ENCODE measurements at places on chromosomes 6 and 20.

DNA sequence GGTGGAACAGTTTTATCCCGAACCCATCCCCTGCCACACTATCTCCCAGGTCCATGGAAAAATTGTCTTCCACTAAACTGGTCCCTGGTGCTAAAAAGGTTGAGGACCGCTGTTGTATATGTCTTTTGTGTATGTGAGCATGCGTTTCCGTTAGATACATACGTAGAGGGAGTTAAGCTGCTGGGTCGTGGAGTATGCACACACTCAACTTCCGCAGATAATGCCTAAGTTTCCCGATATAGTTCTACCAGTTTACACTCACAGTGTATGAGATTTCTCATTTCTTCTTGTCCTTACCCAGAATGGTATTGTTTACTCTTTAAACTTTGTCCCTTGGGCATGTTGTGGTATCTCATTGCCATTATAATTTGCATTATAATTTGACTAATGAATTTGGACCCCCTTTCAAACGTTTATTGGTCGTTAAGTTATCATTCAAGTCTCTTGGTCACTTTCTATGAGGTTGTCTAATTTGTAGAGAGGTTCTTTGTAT, 50.5 kb upstream of the SCAF8 start:
- no peak for DNase-seq

- DNase-seq: no peak
Observed at GRCh38 chr6:11484441-11484840, 53.1 kb upstream of the TMEM170B start.

GRCh38 chr20:7980332-7981046, 39.1 kb downstream of the TMX4 start:
- DNase-seq: peak; percentile 23

- no peak for DNase-seq
Observed at GRCh38 chr20:32773223-32773622, 11.0 kb downstream of the DNMT3B start.

DNA sequence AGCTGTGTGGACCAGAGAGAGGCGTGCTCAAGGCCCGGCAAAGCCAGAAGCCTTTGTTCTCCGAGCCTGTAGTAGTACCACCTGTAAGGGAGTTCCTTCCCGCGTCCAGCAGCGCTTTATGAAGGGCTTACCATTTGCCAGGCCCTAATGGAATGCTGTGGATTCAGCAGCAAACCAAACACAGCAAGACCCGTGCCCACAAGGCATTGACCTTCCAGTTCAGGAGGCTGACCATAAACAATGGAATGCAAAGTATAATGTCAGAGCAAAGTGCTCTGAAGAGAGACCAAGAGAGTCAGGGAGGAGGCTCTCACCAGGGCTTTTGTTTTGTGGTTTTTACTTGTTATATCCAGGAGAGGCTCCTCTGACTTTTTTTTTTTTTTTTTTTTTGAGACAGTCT, 209.8 kb downstream of the ZMYND8 start:
- no peak for DNase-seq

DNA sequence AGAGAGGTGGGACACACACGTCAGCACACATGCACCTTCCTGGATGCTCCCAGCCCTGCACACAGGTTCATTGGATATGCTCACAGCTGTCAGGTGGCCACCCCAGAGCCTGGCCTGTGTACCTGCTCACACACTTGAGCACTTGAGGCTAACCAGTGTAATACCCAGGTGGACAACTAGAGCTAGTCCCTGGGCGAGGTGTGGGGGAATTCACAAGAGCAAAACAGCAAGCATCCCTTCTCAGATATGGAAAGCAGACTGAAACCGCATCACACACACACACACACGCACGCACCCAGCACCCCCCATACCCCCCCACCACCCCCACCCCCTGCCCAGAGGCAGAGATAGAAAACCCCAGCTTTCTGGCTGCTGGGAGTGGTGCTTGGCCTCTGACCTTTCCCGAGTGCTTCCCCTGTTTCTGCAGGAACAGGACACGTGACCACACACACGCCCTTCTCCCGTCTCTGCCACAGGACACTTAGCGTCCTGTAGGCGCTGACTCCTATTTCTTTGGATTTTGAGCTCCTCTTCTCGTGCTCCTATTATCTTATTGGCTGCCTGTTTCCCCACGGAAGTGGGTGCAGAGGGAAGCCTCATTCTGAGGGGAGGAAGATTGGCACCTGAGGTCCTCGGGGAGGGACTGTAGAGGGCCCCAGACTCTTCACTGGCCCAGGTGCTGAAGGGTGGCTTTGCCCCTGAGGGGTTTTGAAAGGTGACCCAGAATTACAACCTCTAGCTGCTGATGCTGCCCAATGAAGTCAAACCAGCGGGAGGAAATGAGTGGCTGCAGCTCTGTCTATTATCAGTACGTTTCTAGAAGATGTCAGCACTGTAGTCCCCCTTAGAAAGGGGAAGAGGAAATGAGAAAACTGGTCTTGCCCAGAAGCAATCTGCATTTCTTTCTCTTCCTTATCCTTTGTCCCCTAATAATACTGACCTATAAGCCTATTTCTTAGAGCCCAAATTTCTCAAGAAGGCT, 65.8 kb downstream of the SYTL3 start:
- DNase-seq: no peak

DNA sequence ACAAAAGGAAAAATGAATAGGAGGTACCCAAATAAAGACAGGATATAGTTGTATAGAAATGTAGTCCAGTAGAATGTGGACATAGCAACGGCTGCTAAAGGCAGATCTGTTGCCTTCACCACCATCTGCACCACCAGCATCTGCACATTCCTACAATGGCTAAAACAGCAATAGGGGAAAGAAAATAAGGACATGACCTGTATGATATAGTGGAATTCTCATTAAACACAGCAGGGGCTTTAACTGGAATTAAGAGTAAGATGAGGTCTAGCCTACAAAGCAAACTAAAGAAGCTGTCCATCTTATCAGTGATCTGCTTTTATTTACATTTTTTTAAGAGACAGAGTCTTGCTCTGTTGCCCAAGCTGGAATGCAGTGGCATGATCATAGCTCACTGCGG, 26.8 kb upstream of the SCAF8 start:
- DNase-seq: no peak

GRCh38 chr6:10534419-10534762, 13.2 kb downstream of the GCNT2 start:
- no peak for DNase-seq

- DNase-seq: no peak
Observed at GRCh38 chr20:4076033-4076432, 60.7 kb upstream of the RNF24 start.

DNA sequence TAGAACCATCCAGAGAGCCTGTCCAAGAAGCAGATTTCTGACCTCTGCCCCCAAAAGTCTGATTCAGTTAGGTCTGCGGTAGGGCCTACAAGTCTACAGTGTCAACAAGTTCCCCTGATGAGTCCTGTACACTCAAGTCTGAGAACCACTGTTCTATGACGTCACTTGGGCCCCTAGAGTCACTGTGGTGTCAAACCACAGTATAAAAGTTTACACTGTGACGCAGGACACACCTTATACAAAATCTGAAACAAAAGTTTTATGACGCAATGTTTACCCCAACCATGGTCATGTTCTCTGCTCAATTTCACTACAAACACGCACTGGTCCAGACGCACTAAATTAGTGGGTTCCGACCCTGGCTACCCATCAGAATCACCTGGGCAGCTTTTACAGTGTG, 17.9 kb downstream of the SLA2 start:
- DNase-seq: no peak

DNA sequence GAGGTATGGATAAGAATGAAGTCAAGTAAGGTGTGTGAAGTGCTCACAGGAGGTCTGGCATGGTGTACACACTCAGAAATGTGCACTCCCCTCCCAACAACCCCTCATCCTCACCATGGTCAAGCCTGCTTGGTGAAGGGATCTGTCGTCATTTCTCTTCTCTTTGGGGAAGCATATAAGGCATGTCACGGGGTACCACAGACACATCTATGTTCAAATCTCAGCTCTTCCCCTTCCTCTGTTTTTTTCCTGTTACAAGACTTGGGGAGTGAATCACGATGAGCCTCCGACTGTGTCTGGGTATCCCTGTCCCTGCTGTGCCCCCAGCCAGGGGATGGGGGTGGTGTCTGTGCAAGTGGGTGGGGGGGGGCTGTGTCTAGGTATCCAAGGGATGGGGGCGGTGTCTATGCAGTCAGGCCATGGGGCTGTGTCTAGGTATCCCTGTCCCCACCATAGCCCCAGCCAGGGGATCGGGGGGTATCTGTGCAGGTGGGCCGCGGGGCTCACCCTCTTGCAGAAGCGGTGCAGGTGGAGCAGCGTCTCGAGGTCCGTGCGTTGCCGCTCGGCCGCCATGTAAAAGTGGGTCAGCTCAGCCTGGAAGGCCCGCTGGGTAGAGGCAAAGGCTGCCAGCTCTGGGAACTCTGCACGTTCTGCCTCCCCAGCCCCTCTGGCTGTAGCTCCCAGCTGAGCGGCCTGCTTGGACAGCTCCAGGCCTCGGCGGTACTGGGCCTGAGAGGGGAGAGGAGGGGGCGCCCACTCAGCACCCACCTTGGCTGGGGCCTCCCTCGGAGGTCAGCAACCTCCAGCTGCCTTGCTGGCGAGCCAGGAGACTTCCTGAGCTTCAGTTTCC, 43.6 kb downstream of the KIAA1755 start:
- no peak for DNase-seq

GRCh38 chr20:37261714-37262113, at the start of gene GHRH:
Gene GHRH, minus strand, starts transcription at chr20:37261814. Its CDS starts 4,925 bp downstream, at chr20:37256889.
- DNase-seq: peak; percentile 17

DNA sequence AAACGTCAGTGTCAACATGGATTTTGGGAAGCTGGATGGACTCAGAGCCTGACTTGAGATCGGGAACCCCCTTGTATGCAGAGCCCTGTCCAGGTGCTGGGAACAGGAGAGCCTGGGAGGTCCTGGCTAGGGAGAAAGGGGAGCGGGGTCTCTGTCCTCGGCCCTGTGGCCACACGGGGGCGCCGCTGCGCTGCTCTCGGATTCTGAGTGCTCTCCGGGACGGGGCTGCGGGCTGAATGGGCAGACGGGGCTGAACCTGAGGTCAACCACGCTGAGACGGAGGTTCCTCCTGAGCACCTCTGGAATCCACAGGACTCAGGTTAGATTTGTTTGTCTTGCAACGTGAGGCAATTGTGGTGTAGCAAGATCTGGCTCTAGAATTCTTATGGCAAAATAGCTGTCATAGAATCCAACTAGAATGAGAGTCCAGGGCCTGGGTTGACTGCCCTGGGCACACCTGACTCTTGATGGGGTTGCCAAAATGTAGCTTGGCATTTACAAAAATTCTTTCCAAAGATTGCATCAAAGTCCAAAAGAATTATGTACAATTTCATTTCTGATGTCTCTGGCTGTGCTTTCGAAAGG, 20.6 kb upstream of the HLA-F start:
- DNase-seq: peak; percentile 22

DNA sequence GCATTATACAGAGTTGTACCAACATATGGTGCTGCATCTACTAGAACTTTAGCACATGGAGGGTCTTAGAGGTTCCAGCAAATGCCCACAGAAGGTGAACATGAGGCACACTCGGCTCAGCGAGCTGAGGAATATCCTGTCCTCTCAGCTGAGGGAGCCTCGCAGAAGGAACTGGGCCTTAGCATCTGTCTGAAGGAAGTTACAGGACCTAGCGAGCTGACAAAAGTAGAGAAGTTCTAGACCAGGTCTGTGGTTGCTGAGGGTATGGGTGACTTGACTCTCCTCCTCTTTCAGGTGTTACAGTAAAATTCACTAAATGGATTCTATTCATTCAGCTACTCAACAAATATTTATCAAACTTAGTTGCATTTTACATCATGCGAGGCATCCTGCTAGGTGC, 157.2 kb downstream of the ZDHHC14 start:
- DNase-seq: no peak

- no peak for DNase-seq
Observed at GRCh38 chr20:24432046-24432442, 37.4 kb upstream of the SYNDIG1 start.

- DNase-seq: peak; percentile 77
Observed at GRCh38 chr6:46491201-46491627, at the start of gene RCAN2. Gene RCAN2, minus strand, starts transcription at chr6:46491449.

GRCh38 chr6:10138917-10139316, 276.0 kb downstream of the TFAP2A start:
- DNase-seq: no peak

- DNase-seq: no peak
Observed at GRCh38 chr6:113246186-113246585, 611.0 kb upstream of the MARCKS start.

Measured in NCI-H345 (cell line).